Left ventricle myocardium inferior (tissue), 1 donor: ENCODE measurements at places on chromosomes 4 and X. TPM values are rescaled to one million over a fixed set of nuclear protein-coding genes. Genes with fewer than 3 reads are reported as not detected.

Gene CXXC4
- 4.5 TPM for total RNA-seq

Gene PAGE5
- not detected for total RNA-seq

Gene F11
- total RNA-seq: 0.30 TPM

Gene MAP3K15
- not detected for total RNA-seq

DNA sequence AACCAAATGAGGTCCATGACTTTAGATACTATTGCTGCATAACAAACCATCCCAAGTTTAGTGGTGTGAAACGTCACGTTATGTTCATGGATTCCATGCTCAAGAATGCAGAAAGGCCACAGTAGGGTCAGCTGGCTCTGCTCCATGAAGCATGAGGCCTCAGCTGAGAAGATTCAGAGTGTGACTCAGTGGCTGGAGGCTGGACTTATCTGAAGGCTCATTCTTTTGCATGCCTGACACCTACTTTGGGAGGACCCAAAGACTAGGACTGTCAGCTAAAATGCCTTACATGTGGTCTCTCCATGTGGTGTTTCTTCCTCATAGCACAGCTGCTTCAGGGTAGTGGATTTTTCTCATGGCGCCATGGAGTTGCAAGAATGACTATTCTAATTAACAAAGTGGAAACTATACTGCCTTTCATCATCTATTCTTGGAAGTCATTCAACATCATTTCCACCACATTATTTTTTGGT, 11.5 kb upstream of the CCDC149 start:
- DNase-seq: no peak

- no peak for DNase-seq
Observed at GRCh38 chr4:32129967-32130366, 1409.8 kb downstream of the PCDH7 start.

DNA sequence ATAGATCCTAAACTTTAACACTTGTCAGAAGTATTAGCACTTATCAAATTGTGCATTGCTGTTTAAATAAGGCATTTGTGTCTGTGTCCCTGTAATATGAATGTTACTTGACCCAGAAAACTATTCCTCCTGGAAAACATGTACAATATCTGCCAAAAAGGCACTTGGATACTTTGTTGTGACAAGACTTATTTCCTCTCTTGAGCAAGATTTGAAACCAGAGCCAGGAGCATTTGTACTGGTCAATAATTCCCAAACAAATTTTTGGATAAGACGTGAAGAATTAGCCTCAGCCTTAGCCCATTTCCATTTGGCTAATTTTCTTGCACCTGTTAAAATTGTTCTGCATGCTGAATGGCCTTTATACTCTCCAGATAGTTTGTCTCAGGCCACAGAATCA, 176.3 kb upstream of the GK2 start:
- DNase-seq: no peak

DNA sequence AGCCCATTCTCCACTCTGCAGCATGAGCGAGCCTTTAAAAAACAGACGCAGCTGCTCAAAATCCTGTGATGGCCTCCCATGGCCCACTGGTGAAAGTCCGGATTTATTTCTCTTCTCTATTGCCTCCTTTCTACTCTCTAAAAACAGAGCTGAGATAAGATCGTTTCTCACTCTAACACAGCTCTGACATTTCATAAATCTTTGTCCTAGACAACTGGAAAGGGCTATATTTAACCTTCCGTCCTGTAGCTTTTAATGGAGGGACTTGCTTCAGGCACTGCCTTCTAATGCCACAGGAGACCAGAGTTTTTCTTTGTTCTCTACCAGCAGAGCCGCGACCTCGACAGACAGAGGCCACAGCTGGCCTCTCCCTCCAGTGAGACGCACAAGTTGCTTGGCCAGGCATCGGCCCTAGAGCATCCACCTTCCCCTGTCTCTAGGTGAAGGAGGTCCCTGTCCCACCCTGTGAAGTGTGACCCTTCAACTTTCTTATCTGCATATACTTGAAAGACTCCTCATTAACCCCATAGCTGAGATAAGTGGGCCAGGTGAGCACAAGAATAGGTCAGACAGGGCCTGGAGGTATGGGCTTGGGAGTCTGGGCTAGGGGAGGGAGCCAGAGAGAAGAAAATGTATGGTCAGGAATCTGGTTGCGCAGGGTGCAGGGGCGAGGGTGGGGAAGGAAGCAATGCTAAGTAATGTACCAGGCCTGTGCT, 50.0 kb downstream of the RTL5 start:
- DNase-seq: no peak

- DNase-seq: no peak
Observed at GRCh38 chr4:11081006-11081405, 347.7 kb downstream of the HS3ST1 start.

DNA sequence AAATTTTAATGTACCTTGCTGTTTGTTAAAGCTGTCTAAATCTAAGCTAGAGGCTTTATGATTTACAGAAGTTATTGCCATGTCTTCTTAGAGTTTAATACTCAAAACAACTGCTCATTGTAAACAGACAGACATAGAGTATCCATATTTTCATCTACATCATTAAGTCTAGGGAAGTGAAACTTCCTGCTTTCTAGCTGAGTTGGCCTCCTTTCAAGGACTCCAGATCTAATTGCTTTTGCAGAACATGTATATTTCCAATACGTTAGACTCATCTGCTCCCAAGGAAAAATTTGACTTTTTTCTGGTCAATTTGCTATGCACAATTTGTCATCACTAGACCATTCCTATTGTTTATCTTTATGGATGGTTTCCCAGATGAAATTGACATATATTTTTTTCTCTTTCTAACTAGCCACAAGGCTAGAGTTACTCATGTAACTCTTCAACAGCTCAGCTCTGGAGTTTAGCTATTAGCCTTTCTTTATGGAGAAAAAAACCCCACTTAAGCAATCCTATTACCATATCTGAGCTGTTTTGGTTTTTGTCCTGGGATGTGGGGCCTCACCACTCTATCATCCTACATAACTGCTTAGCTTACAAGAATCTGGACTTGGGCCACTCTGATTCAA, 122.9 kb downstream of the PPA2 start:
- DNase-seq: no peak

DNA sequence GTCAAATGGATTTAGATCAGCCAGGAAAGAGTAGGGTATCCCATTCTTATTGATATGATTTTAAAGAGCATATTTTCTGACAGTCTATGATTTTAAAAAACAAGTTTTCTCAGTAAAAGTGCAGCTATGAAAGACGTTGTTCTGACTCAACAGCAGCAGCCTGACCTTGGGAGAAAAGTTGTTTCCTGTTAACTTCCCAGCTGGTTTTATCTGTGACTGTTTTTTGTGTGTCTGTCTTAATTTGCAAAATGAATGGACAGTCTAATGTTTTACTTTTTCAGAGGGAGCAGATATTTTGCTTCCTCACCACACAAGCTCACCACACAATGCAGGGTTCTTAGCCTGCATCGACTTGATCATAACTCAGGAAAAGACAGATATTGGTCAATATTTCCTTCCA, 764 bp upstream of the MTHFD2L start:
- DNase-seq: no peak

DNA sequence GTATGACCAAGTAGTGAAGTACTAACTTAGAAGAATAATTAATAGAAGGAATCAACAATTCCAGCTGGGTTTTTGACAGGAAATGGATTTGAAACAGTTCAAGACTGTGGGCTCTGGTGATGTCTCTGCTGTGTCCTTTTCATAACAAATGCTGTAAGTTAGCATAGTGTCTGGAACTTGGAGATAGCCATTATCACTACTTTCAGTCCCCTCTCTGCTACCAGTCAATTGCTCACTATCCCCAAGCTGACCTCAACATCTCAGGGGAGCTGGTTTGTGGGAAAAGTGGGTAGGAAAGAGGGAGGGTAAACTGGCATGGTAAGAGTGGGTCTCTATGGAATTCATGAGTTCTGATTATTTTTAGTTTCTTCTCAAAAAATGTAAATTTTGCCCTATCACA, 231.4 kb upstream of the MID1 start:
- DNase-seq: no peak

DNA sequence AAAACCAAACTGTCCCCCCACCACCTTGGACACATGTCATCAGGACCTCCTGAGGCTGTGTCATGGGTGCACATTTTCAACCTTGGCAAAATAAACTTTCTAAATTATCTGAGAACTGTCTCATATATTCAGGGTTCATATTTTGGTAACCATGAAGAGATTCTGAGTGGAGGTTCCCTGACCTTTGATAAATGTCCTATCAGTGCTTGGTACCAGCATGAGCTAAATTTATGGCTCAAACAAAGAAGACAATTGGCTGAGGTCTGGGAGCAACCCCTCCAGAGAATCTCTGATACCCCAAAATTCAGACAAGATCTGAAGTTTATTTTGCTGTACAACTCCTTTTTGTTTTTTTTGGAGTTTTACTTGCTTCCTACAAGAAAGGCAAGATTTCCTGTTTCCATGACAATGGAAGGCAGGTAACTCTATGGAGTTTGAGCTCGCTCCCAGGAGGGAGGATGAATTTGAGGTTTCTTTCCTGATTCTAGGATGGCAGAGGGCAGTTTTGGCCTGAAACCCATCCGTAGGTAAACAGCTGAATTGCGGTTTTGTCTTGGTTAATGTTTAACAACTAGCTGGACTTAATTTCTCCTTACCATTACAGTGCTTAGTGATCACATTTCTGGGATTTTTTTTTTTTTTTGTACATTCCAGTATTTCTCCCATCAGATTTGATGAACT, 14.5 kb downstream of the UGT2B15 start:
- DNase-seq: no peak

DNA sequence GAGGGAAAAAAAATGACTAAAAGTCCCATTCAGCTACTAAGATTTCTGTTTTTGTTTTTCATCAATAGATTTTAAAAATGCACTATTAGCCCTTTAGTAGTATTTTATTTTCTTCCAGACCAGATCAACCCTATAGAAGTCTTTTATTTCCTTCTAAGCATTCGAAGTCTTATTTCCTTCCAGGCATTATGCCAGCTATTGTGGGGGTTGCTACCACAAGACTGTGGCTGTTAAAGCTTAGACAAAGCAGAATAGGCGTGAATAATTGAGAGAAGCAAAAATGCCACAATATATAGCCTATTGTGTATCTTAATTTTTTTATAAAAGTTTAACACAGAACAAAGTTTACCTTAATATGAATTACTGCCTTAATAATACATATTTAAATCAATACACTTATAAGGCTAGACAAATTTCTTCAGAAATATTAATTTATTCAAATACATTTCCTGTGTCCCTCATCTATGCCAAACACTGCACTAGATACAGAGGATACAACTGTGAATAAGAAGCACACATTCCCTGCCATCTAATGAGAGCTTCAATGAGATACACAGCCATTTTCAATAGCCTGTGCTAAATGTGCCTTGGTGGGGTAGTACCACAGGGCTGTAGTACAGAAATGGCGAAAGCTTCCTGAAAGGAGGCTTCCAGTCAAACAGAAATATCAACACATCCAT, 33.1 kb downstream of the SLC10A7 start:
- DNase-seq: no peak
